ENCODE measurements at places on chromosomes 3 and 15.
A peak's percentile ranks its signal among the peaks of the same experiment; 100 is the strongest.

- no peak for DNase-seq
Observed at GRCh38 chr3:71703797-71704196, 21.4 kb downstream of the EIF4E3 start.

DNA sequence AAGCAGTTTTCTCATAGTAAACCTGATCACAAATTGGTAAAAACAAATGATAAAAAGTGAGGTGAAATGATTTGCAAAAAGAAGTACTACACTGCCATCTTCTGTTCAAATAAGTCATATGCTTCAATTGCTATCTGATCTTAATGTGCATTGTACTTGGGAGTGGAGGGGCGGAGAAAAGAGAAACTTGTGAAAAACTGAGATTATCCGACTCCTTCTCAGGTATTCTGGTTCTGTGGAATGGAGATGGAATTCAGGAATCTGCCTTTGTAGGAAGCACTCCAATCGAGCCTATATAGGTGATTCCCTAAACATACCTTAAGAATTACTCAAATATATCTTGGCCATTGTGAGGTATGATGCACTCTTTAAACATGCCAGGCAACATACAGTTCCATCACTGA lies 180.6 kb downstream of the CHL1 start:
- DNase-seq, result peak; percentile 51

DNA sequence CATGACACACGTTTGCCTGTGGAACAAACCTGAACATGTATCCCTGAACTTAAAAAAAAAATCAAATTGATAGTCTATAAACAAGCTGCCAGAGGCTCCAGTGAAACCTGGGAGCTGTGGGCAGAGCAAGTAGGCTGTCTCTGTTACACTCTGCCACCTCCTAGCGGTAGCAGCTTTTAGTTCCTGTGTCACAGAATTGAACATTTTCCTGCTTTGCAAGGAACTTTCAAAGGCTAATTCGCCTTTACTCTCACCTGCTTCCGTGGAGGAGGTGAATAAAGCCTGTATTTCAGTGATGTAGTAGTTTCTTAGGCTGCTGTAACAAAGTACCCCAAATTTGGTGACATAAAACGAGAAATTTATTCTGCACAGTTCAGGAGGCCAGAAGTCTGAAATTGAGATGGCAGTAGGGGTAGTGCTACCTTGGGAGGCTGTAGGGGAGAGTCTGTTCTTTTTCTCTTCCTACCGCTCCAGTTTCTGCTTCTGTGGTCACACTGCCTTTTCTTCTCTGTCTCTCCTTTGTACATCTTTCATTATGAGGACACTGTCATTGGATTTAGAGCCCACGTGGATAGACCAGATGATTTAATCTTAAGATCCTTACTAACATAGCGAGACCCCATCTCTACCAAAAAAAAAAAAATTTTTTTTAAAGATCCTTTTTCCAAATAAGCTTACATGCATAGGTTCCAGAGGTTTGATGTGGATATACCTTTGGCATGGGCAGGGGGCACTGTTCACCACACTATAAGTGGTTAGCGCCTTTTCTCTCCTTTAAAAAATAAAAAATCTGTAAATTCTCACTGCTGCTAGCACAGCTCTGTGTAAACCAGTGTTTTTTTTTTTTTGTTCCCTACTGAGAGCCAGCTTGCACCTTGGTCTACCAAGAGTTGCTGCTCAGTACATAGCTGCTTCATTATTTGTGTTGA lies 25.3 kb downstream of the FBXO22 start:
- DNase-seq, result no peak

GRCh38 chr3:56251343-56251945 lies 216.8 kb downstream of the ERC2 start:
- DNase-seq, result no peak

DNA sequence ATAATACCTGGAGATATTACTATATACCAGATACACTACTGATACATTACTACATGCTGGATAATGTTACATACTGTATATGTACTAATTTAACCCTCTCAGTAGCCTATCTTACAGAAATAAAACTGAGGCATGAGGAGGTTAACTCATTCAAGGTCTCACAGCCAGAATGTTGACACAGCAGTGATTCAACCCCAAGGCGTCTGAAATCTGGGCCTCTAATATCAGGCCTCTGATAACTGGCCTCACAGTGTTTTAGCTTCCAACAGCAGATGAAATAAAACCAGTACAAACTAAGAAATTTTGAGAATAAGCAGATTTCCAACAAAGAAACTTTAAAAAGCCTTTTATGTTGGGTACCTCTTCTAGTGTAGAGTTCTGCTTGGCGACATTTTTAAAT lies 23.4 kb downstream of the DZIP1L start:
- DNase-seq, result no peak

GRCh38 chr3:120072867-120073525 lies 21.3 kb downstream of the GSK3B start:
- no peak for DNase-seq

GRCh38 chr15:63986751-63987341 lies 59.4 kb downstream of the DAPK2 start:
- DNase-seq, result no peak

All from DMS 273 treated with DMSO at 0.1 percent for 48 hours (cell line).